ENCODE measurements at places on chromosomes 5 and 9.
A peak's percentile ranks its signal among the peaks of the same experiment; 100 is the strongest.

DNA sequence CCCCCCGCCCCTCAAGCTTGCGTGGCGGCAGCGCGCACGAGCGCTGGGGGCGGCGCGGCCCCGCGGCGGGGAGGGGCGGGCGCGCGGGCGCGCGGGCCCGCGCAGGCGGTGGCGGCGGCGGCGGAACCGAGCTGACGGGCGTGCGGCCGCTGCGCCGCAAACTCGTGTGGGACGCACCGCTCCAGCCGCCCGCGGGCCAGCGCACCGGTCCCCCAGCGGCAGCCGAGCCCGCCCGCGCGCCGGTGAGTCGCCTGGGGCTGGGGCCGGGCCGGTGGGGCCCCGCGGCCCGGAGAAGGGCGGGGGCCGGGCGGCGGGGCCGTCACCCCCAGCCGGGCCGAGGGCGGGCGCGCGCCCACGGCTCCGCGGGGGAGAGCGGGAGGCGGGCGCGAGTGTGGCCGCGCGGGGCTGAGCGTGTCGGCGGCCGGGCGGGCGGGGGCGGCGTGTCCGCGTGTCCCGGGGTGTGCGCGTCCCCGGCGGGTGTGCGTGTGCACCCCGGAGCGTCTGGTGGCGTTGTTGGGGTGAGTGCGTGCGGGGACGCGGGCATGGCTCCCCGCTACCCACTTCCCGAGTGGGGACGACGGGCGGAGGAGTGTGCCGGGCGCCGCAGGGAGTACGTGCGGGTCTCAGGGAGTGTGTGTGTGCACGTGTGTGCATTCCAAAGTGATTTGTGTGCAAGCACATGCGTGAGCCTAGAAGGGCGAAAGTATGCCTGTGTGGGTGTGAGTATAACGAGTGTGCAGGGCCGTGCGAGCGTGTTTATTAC is at the start of gene NEK6:
TSS of gene NEK6 (plus strand) at position 106 of the 763 bp plus-strand sequence. CDS start 44,016 bp downstream, outside the sequence.
- DNase-seq = peak; percentile 59

DNA sequence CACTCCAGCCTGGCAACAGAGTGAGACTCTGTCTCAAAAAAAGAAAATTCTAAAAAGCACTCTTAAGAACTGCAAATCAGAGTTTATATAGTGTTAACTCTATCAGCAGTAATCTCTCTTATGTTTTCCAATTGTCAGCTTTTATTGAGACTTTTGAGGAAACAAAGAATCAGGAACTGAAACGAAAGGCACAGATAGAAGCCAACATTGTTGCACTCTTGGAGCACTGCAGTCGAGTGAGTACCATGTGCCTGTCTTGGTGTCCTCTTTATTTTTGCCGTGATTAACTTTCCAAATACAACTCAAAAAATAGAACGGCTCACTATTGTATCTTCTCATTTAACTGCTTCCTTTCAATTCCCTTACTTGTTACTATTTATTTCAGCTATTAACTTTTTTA is 41.7 kb upstream of the LRRC19 start:
- no peak for DNase-seq

- no peak for DNase-seq
Measured at GRCh38 chr9:77023726-77024125, 4.3 kb downstream of the FOXB2 start.

- no peak for DNase-seq
Measured at GRCh38 chr9:126956917-126957686, 42.5 kb downstream of the RALGPS1 start.

DNA sequence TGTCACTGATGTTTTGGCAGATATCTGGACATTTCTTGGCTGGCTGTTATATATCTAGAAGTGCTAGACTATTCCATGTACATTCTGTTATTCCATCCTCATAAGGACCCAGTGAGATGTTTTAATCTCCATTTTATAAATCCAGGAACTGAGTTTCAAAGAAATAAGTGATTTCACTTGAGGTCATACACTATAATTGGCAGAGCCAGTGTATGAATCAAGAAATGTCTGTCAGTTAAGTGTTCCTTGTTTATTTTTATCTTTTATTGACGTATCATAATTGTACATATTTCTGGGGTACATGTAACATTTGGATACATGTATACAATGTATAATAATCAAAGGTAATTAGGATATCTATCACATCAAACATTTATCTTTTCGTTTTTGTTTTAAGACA is 338.3 kb upstream of the KLF4 start:
- no peak for DNase-seq

DNA sequence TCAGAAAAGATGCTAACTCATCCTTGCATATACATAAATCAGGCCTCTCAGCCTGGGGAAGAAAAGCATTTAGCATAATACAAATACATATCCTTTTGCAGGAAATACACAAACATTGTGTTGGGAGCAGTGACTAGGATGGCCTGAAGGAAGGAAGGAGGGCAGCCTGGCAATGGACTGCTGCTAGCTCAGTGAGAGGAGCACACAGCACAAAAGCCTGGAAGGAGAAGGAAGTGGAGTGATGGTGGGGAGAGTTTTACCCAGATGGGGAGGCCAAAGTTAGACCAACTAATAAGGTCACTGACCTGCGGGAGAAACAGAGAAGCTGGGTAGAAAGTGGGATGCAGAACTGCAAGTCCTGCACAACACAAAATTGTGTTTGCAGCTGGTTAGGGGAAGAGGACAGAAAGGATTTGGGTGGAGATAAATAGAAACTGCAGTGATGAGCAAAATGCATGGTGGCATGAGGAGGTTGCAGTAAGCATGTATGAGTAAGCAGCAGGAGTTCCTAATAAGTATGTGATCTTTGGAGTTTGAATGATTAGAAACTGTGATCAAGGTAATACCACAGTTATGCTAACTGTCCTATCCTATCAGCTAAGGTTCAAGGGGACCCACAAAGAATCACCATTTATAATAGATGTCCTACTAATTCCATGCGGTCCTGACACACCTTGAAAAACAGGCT is 39.5 kb downstream of the SEMA6A start:
- no peak for DNase-seq

DNA sequence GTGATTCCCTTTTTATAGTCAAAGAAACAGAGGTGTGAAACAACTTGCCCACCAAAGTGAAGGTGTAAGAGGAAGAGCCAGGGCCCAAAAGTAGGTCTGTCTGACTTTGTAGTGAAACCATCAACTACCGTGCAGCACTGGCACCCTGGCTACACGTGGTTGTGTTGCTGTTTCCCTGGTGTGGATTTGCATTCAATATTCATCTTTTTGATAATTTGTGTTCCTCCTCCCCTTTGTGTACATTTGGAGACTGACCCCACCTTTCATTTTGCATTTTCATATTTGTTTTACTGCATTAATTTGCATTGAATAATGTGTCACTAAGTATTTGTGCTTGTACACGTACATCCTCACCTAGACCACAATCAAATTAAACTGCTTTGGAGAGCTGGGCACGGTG is 873.8 kb upstream of the WWC1 start:
- DNase-seq = no peak

DNA sequence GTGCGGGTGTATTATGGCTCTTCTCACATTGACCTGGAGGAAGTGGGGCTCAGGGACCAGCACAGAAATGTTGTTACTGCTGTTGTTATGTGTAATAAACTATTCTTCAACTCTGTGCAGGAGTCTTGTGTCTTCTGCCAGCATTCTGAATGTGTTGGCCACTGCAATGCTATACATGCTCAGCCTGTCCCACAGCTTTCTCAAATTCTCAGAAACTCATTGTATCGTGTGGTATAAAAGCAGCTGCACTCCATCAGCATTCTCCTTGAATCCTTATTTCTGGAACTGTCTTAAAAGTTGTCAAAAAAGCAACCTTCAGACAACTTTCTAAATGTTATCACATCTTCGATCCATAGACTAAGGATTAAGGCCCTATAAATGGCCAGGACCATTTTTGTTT is 72.0 kb downstream of the ZNF474 start:
- no peak for DNase-seq

DNA sequence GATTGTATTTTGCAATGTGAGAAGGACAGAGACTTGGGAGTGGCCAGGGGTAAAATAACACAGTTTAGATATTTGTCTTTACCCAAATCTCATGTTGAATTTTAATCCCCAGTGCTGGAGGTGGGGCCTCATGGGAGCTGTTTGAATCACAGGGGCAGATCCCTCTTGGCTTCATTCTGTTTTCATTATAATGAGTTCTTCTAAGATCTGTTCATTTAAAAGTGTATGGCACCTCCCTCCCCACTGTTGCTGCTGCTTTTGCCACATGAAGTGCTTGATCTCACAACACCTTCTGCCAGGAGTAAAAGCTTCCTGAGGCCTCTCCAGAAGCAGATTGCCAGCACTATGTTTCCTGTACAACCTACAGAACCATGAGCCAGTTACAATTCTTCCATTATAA is 28.1 kb downstream of the COX7C start:
- no peak for DNase-seq

All from CD4-positive, alpha-beta T cell treated with Interleukin-21 for 1 hour (primary cell).